ENCODE measurements at places on chromosomes 7 and 10.
A peak's percentile ranks its signal among the peaks of the same experiment; 100 is the strongest.

- no peak for DNase-seq
Measured at GRCh38 chr10:79303631-79304478, 43.4 kb upstream of the PPIF start.

- peak; percentile 55 for DNase-seq
Measured at GRCh38 chr10:101779544-101780186, 3.6 kb downstream of the NPM3 start.

GRCh38 chr10:46307281-46308112, 20.7 kb downstream of the ANTXRL start:
- no peak for DNase-seq

DNA sequence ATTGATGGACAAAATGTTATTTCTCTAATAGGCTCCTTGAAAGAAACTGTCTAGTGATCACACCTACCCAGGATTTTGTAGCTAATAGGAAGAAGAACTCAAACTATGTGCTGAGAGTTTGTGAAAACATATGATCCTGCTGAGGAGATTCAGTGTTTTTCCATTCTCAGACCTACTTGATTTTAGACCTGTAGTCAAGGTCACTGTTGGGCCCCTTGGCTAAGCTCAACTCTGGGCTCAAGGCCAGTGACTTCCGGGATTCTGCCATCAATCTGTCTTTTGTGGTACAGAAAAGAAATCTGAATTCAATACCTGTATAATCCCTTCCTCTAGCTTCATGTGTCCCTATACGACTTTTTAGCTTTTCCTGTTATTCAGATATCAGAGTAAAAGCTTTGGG, 79.7 kb upstream of the FERD3L start:
- DNase-seq, result no peak

- no peak for DNase-seq
Measured at GRCh38 chr10:61047788-61048560, 104.0 kb upstream of the RHOBTB1 start.

DNA sequence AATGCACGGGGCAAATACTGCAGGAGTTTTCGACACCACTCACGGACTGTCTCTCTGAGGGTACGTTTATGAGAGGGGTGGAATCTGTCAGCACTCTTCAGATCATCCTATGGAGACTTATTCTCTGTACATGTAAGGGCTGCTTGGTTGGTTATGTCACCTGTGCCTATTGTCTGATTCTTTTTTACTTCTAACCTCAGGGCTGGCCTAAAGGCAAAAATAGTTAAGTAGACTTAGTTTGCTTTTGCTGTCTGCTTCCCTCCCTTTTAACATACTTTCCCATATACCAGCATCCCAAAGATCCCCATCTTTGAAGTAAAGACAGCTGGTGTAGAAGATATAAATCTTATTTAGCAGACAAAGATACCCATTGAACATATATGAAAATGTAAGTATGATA, 105.9 kb downstream of the PRKG1 start:
- no peak for DNase-seq

- no peak for DNase-seq
Measured at GRCh38 chr7:79282882-79283602, 170.4 kb downstream of the MAGI2 start.

- DNase-seq, result no peak
Measured at GRCh38 chr7:64494912-64495461, 67.9 kb downstream of the ZNF680 start.

GRCh38 chr10:98344589-98345038, 70.4 kb downstream of the PYROXD2 start:
- DNase-seq, result no peak

GRCh38 chr7:44712012-44712411, 36.6 kb upstream of the ZMIZ2 start:
- no peak for DNase-seq

GRCh38 chr7:140053812-140054539, 8.8 kb downstream of the PARP12 start:
- no peak for DNase-seq

- DNase-seq, result no peak
Measured at GRCh38 chr7:117480978-117481377, 1.2 kb downstream of the CFTR start.

- peak; percentile 91 for DNase-seq
Measured at GRCh38 chr10:13099144-13099665, 758 bp upstream of the OPTN start.

GRCh38 chr7:75628055-75628454, 110.7 kb downstream of the HIP1 start:
- no peak for DNase-seq

GRCh38 chr7:105635197-105635596, 53.9 kb upstream of the EFCAB10 start:
- no peak for DNase-seq

- no peak for DNase-seq
Measured at GRCh38 chr10:29326886-29327745, 38.2 kb downstream of the LYZL1 start.

All from G401 (cell line).